ENCODE measurements at places on chromosomes 13 and 19.

- no peak for DNase-seq
Observed at GRCh38 chr13:27461940-27462584, 11.7 kb upstream of the MTIF3 start.

DNA sequence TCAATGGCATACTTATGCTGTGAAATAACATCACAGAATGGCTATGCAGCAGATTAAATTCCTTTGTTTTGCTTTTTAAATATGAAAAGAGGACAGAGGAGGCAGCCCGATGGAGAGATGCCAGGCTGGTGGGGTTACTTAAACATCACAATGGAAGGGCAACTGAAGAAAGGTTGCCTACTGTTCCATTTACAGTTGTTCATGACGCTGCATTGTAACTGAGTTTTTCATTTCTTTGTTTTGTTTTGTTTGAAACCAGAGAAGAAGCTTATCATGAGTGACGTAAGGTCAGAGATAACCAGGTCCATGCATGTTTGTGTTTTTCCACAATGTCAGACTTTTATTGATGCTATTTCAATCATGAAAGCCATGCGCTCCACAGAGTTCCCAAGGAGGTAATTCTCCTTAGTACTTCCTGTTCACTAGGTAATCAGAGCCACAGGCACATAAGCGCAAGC lies 273.8 kb downstream of the LHFPL6 start:
- no peak for DNase-seq

DNA sequence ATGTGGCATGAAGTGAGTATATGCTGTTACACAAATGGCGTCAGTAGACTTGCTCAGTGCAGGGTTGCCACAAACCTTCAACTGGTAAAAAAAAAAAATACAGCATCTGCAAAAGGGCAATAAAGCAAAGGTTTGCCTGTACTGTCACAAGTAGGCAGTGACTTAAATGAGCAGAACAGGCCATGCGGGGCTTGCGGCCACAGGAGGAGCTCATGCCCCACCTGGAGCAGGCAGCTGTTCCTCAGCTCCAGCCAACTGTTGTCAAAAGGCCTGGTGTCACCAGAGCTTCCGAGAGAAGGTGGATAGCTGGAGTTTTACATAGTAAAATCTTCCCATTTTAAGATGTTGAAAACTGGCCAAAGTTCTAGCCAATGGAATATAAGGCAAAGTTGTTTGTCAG lies 7.7 kb downstream of the ATP7B start:
- no peak for DNase-seq

DNA sequence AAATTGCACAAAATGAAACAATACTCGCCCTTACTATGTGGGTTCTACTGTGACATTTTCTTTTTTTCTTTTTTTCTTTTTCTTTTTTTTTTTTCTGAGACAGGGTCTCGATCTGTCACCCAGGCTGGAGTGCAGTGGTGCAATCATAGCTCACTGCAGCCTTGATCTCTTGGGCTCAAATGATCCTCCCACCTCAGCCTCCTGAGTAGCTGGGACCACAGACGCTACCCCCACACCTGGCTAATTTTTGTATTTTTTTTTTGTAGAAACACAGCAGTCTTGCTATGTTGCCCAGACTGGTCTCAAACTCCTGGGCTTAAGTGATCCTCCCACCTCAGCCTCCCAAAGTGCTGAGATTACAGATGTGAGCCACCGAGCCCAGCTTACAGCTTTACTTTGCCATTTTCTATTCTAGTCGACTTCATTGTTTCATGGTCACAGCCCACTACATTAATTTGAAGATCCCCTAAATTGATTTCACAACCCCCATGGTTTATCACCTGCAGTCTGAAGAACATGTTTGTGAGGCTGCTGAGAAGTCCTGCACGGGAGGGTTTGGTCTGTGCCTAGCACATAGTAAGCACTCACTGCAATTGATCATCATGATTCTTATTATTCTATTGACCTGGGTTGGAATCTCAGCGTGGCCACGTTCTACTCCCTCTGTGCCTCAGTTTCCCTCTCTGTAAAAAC lies 3.8 kb downstream of the BCL3 start:
- no peak for DNase-seq

DNA sequence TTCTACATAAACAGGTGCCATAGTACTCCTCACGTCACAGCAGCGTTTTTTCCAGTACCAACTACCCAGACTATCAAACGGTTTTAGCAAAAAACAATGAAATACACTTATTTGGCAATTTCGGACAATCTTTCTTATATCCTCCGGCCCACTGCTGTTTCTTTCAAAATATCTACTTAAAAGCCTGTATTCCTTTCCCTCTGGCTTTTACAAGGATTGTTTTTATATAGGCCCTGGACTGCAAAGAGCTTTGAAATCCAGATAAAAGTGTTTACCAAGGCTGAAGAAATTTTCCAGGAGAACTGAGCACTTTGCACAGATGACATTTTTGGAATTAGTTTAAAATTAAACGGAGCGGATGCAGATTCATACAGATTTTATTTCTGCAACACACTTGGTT lies 255.9 kb upstream of the STARD13 start:
- DNase-seq, result no peak

GRCh38 chr19:15840833-15841232 lies 25.4 kb upstream of the OR10H1 start:
- DNase-seq, result no peak

- DNase-seq, result no peak
Observed at GRCh38 chr19:12987781-12988180, 7.5 kb upstream of the NFIX start.

GRCh38 chr13:29597706-29598105 lies 2.2 kb upstream of the SLC7A1 start:
- no peak for DNase-seq

- no peak for DNase-seq
Observed at GRCh38 chr13:28438598-28439334, 56.2 kb downstream of the FLT1 start.

DNA sequence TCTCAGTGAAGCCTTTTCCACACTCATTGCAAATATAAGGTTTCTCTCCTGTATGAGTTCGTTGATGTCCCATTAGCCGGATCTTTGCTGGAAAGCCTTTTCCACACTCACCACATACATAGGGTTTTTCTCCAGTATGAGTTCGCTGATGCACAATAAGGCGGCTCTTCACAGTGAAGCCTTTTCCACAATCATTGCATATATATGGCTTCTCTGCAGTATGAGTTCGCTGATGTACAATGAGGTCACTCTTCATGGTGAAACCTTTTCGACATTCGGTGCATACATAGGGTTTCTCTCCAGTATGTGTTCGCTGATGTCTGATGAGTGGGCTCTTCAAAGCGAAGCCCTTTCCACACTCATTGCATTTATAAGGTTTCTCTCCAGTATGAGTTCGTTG lies 6.8 kb upstream of the ZNF350 start:
- DNase-seq, result no peak

- DNase-seq, result no peak
Observed at GRCh38 chr19:7386769-7387168, 38.0 kb downstream of the ARHGEF18 start.

Measured in vagina (tissue), 2 donors.